ENCODE measurements at places on chromosomes 3 and 15.

DNA sequence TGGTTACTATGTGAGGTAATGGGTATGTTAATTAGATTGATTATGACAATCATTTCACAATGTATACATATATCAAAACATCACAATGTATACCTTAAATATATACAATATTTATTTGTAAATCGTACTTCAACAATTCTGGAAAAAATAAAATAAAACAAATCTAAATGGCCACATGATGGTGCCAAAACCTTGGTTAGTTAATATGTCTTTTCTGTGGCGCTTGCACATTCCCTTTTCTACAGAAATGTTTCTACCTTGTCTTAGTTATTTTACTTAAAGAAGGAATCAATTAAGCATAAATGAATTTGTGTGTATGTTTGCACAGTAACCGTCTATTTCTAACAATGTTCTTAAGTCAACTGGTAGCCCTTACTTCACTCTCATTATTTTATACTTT lies 53.4 kb downstream of the OXSM start:
- no peak for DNase-seq

DNA sequence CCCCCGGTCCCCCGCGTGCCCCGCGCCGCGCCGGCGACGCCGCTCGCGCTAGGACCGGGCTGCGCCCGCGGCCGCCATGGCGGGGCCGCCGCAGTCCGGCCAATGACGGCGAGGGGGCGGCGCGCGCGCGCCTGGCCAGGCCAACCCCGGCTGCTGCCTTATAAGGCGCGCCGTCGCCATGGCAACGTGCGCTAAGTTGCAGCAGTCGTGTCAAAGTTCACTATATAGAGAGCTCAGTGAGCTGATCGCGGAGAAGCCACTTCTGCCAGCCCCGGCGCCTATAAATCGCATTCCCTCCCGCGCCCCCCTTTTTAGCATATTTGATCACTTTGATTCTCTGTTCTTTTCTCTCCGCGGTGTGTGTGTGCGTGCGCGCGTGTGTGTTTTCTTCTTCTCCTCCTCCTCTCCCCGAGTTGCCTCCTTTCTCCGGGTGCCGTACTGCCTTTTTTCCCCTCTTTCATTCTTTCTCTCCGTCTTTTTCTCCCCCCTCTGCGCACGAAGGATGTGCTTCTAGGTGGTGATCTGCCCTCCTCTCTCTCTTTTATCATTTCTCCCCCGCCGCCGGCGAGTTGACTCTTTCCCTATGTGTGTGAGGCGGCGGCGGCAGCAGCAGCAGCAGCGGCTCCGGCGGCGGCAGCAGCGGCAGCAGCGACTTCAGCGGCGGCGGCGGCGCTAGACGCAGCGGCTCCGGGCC lies at the start of gene NR2F2:
NR2F2 (plus strand) TSS at position 251 of the 694 bp plus-strand sequence. CDS start 1,406 bp downstream, outside the sequence.
- peak; percentile 94 for DNase-seq

GRCh38 chr3:117217760-117218316 lies 508.3 kb downstream of the TUSC7 start:
- no peak for DNase-seq

DNA sequence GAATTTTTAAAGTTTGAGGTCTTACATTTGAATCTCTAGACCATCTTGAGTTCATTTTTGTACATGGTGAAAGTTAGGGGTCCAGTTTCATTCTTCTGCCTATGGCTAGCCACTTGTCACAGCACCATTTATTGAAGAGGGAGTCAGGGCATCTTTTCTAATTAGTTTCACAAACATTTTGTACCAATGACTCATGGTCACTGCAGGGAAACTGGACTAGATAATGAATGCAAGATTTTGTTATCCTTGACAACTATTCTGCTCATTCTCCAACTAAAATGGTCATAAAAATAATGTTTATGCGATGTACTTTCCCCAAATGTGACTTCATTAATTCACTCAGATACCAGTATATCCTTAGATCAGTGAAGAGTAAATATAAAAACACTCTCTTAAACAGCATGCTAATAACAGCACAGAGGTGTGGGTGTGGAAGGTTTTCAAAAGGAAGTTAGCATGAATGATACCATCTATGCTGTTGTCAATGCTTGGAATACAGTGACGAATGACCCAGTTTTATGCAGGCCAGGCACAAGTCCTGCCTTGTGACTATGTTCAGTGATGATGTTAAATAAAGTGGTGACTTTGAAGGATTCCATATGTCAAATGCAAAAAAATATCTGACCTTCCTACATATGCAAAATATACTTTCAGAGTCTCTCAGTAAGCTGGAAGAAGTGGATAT lies 314.9 kb upstream of the TMCO5A start:
- no peak for DNase-seq

DNA sequence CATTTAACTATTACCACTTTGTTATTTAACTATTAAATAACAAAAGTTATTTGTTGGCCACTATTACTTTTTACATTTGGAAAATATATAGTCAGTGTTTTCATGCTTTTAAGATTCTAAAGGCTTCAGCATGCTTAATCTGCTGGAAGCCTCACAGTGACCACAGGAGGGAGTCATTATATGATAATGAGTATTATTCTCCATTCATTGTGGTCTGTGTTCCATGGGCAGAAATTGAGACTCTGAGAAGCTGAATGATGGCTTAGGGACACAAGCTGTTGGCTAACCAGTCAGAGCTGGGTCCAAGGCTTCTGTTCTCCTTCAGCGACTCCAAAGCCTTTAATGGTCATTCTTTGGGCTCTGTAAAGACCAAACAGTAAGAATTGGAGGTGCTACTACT lies 64.7 kb downstream of the BFSP2 start:
- no peak for DNase-seq

GRCh38 chr3:171907761-171908160 lies 64.6 kb downstream of the TMEM212 start:
- DNase-seq, result no peak

GRCh38 chr3:132543011-132543739 lies 53.9 kb upstream of the ACKR4 start:
- no peak for DNase-seq

- peak; percentile 42 for DNase-seq
Observed at GRCh38 chr3:39668420-39668819, 141.0 kb upstream of the MYRIP start.

DNA sequence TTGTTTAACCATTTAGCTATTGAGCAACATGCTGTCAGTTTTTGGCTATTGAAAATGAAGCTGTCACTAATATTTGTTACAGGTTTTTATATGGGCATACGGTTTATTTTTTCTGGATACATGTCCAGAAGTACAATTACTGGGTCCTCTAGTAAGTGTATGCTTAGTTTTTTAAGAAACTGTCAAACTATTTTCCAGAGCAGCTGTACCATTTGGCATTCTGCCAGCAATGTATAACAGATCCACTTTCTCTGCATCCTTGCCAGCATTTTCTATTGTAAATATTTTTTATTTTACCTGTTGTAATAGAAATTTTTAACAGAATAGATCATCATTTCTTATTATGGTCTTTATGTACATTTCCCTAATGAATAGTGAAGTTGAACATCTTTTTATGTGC lies 658.8 kb downstream of the EDEM1 start:
- no peak for DNase-seq

DNA sequence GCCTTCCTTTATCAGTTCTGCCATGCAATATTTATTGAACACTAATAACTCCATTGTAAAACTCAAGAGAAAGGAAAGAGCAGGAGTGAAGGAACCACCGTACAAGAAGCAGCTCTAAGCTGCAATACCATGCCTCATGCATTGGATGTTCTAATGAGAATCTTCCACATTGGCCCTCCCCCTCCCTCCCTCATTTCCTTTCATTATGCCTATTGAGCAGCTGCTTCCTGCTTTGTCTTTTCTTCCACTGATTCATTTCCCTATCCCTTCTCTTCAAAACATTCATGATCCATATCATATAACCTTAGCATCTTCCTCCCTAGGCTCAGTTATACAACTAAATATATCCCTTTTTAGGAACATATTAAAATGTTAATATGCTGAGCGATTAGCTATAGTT lies 698.7 kb upstream of the GOLIM4 start:
- DNase-seq, result no peak

DNA sequence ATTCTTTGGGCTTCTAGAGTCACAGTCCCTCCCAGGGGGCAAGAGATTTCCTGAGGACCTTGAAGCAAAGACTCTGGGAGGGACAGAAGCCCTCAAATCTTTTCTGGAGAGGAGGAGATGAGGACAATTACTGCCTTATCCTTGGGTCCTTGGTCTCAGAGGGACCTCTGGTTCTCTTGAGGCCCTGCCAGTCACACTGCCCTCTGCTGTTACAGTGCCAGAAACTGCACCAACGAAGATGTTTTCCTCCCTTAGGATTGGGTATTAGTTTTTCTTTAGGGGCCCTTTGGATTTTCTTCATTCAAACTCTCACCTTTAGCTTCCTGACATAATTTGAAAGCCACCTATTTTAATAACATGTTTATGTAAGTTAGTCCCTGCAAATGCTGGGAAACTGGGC lies 58.2 kb upstream of the SCN5A start:
- DNase-seq, result peak; percentile 38

- DNase-seq, result no peak
Observed at GRCh38 chr15:101675796-101676582, 23.8 kb upstream of the TM2D3 start.

DNA sequence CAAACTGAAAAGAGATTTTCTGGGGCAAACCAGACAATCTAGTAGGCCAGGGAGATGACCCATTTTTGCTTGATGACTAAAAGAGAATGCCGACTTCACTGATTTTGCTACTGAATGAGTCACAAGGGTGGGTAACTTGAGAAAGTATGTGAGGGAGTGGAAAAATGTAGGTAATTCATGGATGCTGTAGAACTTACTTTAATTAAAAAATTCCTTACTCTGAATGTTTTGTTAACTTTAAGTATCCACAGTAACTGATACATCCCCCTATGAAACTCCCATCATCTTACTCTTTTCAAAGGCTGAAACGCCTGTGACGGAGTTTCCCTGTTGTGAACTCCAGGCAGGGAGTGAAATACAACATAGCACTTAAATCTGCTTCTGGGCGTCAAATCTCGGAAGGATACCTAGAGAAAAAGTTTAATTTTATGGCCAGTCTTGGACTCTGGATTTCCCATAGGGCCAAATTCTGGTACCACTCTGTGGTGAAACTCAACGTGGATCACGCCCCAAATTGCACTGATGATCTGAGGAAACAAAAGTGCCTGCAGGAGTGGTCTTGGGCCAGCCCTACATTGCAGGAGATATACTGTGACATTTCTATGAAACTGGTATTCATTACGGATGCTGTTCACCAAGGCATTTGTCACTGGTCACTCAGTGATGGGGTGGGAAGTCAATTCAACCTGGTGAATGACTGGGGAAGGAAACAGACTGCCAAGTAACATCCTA lies 24.0 kb downstream of the GOLIM4 start:
- DNase-seq, result no peak

DNA sequence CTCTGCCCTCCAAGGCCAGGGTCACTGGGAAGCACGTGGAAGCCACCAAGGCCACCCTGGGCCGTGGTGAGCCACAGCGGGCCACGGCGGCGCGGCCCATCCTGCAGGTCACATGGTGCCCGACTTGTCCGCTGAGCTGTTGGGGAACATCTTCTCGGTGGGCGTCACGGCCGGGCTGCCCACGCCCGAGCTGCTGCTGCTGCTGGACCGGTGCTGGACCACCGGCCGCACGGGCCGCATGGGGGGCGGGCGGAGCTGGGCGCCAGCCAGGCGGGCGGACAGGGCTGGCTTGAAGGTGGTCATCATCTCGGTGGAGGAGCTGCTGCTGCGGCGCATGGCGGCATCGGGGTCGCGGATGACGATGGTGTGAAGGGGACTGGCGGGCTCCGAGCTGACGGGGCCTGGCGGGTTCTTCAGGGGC lies 22.1 kb upstream of the RAD18 start:
- no peak for DNase-seq

DNA sequence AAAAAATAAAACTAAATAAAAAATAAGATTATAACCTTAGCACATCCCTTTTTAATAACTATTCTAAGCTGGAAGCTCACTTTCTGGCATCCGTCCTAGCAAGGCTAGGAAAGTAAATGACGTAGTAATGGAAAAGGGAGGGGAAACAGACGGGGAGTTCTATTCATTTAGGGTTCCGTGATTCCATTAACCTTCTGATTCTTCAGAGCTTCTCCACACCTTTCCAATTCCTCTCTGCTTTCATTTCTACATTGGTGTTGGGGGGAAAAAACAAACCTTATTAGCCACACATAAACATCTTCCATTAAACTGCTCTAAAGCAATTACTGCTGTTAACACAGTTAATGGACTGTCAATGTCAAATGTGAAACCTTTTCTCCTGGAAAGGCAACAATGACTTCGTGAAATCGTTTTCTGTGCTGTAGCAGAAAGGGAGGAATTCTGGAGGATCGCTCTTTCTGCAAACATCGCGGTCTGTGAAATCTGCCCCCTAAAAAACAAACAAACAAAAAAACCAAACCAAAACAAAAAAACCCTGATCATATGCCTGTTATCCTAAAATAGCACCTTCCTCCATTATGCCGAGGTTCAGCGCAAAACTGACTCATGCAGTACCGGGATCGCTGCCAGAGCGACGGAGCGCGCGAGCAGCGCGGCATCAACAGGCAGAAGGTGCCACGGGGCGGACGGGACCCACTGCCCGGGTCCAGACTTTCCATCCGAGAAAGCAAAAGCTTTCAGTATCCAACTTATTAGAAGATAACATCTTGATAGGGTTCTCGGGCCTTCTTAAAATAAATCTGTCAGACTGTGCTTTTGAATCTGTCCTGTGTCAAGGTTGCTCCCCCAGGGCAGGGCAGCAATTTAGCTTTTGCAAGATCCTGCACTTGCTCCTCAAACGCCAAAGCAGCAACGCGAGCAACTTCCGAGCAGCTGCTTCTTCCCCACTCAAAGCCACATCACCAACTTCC lies 156.2 kb downstream of the FGF12 start:
- DNase-seq, result peak; percentile 30

DNA sequence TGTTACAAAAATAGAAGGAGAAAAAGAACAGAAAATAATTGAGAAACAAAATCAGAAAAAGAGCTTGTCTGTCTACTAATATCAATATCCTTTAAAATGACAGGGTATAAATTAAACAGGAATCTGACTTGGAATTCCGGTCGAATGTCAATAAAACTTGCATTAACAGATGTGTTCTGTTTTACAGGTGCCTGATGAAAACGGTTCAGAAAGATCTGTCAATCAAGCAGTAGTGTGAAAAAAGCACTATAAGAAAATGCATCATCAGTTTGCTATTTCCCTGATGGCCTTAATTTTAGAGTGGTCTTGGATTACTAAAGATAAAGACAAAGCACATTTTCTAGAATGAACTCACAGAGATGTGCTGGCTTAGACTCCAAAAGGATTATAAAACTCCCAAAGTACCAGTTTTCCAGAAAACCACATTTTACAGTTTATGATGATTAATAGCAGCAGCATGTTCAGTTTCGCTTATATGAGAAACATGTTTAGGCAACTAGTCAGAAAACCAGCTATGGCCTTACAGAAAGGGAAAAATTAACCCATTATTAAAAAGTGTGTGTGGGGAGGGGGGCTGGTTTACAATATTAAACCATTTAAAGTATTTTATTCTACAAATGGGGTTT lies 8.2 kb upstream of the C3orf38 start:
- DNase-seq, result no peak

DNA sequence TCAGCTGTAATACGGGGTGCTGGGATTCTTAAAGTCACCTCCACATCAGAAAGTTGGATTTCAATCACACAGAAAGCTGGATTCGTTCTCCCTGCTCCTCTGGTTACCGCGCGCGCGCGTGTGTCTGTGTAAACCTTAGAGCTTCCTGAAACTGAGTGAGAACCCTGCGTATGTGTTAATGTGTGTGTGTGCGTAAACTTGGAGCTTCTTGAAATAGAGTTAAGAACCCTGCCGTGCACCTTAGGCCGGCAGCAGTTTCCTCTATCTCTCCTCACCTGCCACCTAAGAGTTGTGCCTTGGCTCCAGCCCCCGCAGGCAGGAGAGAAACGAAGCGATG lies 531 bp downstream of the LZTFL1 start:
- peak; percentile 24 for DNase-seq

All from HEK293T (cell line).